Stimulated activated CD4-positive, alpha-beta T cell treated with anti-CD3 and anti-CD28 coated beads, Interleukin-2, amount 100 ng/mL, for 24 hours (primary cell): ENCODE measurements at places on chromosomes 4 and X.
A peak's percentile ranks its signal among the peaks of the same experiment; 100 is the strongest.

DNA sequence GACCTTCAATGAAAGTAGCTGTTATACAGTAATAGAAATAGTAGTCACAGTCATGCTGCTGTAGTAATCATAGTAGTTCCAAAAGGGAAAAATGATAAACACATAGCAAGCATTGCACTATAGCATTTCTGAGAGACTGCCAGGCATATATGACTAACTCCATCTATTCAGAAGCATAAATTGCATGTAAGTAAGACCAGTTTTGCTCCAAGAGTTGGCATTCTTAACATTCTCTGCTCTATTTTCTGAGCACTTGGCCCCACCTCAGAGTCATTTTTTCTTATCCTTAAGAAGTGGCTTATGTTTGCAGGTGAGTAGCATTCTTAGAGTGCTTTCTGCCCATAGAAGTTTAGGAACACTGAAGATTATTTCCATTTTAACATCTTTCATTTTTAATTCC is 490.3 kb upstream of the TECRL start:
- DNase-seq: no peak

DNA sequence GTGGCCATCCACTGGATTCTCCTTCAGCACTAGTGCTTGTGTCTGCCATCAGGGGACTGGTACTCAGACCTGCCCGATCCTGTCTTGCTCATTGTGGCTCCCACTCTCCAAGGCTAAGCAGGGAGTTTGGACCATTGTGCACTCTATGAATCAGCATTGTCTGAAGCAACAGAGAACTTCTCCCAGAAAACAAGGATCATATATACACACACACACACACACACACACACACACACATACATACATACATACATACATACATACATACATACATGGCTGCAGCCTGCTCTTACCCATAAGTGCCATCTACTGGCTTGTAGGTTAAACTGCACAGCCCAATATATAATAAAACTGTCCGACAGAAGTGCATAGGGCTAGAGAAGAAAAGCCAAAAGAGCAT is 345.3 kb upstream of the LCORL start:
- DNase-seq: no peak

DNA sequence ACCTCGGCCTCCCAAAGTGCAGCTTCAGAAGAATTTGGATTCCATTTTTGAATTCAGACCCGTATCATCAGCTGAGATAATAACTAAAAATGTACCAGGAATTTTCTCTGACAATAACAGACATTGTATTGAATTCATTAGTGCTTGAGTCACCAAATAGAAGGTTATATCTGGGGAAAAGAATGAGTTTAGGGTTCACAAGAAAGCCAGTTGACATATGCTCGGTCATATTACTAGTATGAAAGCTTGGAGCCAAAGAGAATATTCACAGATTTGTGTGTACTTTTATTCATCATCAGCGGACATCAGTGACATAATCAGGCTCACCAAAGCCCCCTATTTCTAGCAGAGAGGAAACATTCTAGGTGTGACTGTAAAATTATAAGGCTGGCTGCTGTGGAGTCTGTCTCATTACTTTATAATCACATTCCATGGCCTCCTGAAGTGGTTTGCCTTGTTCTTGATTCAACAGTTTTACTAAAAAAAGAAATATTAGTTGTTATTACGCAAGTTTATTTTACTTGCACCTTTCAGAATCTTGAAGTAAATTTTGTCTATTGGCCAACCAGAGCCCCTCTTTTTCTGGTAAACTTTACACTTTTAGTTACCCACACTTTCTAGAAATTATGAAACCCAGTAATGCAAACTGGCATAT is 14.6 kb upstream of the DCTD start:
- DNase-seq: no peak

- DNase-seq: no peak
Observed at GRCh38 chrX:72705111-72705510, 9.0 kb downstream of the PHKA1 start.

DNA sequence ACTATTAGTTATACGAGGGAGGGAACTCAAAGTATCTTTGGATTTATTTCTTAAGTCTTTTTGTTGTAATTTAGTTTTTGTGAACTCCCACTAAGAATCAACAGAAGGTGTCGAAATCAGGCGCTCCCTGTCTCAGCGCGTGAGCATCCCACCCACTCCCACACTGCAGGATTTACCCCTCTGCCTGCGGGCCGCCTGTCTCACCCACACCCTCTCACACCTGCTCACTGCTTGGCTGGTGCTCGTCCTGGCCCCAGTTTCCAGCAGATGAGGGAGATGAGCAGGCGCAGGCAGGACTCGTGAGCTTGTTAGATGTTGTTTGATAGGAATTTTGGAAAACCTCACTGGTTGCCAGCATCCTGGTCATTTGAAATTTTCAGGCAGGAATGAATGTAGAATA is 20.8 kb upstream of the HGFAC start:
- DNase-seq: no peak

- DNase-seq: no peak
Observed at GRCh38 chr4:151933122-151933827, 172.5 kb upstream of the GATB start.

GRCh38 chrX:151397741-151398070 is 700 bp downstream of the VMA21 start:
- peak; percentile 18 for DNase-seq

DNA sequence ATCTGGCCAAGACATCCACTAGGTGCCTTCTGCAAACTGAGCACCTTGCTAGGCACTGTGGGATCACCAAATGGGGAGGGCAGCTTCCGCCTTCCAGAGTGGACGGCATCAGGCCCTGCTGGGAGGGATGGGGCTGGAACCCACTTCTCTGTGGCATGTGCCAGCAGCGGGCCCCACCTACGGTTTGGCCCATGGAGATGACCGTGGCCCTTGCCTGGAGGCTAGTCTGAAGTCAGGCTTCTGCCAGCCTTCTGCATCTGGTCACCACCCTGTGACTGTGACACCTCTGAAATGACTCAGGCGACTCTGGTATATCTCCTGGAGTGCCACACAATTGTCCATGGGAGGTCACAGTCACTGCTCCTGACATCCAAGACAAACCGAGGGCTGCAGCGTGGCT is 7.2 kb downstream of the SSR4 start:
- no peak for DNase-seq

- DNase-seq: no peak
Observed at GRCh38 chrX:53262189-53262917, 19.0 kb downstream of the IQSEC2 start.

GRCh38 chr4:86994686-86995085 is 59.9 kb downstream of the AFF1 start:
- no peak for DNase-seq

GRCh38 chrX:12080265-12080664 is 58.0 kb upstream of the FRMPD4 start:
- no peak for DNase-seq

GRCh38 chrX:20382518-20383297 is 116.0 kb upstream of the RPS6KA3 start:
- DNase-seq: no peak

GRCh38 chr4:26093551-26093950 is 179.5 kb downstream of the SMIM20 start:
- no peak for DNase-seq

DNA sequence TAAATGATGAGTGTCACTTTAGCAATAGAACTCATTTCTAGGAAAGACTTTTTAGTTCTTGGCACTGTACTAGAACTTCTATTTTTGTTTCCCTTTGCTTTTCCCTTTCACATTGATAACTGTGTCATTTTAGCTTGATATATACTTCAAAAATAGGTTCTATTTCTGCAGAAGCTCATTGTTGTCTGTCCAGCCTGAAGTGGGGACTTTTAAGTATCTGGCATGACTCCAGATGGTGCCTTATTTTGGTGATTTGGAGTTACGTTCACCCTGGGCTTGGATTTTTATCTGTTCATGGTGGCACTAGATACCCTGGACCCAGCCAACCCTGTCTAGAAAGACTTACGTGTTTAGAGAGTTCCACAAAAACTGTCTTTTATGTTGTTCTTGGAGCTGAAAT is 3.4 kb downstream of the ABHD18 start:
- DNase-seq: no peak

GRCh38 chr4:15161439-15161838 is 159.2 kb downstream of the CPEB2 start:
- DNase-seq: no peak

- no peak for DNase-seq
Observed at GRCh38 chrX:24204331-24204730, 54.8 kb downstream of the ZFX start.

- DNase-seq: no peak
Observed at GRCh38 chr4:60452266-60452665, 747.9 kb upstream of the ADGRL3 start.

DNA sequence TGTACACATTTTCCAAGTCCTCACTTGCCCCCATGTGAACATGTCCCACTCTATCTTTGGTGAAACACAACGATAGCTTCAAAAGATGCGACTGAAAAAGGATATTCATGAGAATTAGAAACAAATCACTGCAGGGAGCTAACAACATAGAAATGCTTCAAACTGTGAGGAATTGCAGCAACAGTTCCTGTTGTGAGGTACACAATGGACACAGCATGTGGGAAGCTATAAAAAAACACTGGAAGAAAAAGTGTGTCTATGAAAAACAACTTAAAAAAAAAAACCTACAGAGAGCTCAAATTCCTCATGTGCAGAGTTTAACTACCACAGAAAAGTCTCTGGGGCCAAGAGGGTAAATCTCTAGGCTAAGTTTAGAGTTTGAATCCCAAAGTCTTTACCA is 51.6 kb upstream of the BLTP1 start:
- DNase-seq: no peak

DNA sequence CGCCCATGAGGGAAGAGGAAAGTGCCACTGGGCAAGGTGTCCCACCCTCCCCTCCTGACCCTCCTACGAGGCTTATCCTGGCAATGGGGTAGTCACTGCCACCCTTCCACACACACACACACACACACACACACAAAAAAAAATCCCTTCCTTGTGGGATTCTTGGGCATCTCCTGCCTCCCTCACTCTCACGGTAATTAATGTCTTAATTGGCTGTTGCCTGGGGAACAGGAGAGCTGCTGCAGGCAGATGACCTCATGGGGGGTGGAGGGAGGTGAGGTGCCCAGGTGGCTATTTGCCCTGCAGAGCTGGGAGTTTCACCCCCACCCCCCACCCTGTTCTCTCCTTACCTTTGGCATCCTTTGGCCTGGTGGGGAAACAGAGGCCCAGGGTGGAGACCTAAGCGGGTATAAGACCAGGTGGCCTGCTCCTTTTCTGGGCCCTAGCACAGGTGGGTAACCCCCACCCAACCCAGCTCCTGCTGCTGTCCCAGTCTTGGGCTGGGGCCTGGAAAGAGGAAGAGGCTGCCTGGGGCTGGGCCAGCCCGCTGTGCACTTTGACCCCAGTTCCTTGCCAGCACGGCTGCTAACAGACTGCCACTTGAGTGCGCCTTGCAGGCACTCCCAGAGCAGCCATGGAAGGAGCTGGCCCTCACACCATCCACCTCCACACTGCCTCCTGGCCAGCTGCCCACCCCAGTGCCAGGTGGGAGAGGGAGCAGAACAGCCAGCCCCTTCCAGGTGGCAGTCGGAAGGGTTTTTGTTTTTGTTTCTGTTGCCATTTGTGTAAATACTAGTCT is 12.6 kb downstream of the EFNB1 start:
- DNase-seq: no peak

DNA sequence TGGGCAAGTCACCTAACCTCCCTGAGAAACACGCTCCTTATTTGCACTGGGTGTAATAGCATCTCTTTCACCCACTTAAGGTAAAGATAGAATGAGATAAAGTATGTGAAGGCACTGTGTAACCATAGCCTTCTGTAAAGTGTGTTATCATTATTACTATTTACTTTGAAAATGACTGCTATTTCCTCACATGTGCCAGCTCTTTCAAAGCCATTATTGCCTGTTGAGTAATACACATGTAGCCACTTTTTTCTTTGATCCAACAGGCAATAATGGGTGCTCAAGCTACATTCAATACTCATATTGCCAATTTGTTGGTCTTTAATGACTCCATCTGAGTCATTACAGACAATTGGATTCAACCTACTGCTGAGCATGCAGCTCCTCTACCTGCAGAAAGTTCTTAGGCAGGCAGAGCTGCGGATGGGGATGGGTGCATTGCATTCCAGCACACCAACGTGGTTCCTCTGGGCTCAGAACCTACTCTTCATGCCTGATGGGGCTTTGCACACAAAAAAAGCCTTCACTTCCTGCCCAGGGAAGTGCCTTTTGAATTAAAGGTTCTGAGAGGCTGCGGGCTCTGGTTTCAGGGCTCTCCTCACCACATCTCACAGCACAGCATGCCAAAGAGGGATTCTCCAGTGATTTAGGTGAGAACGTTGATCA is 9.7 kb downstream of the PTCHD1 start:
- no peak for DNase-seq

GRCh38 chr4:146186041-146186440 is 10.5 kb downstream of the LSM6 start:
- DNase-seq: no peak

DNA sequence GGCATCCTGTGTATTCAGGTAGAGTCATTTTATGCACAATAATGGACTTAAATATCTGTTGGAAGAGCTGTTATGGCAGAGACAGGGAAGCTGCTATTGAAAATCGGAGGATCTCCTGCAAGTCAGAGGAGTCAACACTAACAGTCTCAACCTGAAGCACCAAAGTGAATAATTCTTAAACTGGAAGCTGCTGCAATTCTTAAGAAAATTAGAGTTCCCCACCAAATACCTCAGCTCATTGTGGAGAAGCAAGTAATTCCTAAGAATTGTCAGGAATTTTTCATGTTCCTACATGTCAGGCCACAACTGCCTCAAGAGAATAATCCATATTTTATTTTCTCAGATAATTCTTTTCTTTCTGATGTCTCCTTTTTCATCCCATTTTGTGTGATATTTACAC is 892.6 kb upstream of the LCORL start:
- DNase-seq: no peak

GRCh38 chrX:111182997-111183396 is 87.0 kb downstream of the PAK3 start:
- no peak for DNase-seq

DNA sequence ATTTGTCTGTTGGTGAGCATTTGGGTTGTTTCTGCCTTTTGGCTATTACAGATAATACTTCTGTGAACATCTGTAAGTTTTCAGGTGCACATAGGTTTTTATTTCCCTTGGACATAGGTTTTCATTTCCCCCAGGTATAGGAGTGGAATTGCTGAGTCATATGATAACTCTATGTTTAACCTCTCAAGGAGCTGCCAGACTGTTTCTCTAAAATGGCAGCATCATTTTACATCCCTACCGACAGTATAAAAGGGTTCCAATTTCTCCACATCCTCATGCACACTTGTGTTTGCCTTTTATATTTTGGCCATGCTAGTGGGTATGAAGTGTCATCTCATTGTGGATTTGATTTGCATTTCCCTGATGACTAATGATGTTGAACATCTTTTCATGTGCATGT is 53.5 kb downstream of the TMEM164 start:
- DNase-seq: no peak

- no peak for DNase-seq
Observed at GRCh38 chr4:146238107-146238506, 23.8 kb downstream of the REELD1 start.

- no peak for DNase-seq
Observed at GRCh38 chr4:133799717-133800315, 401.8 kb downstream of the PABPC4L start.

- DNase-seq: no peak
Observed at GRCh38 chr4:17448689-17449088, 63.2 kb downstream of the QDPR start.
